ENCODE measurements at places on chromosomes 4 and X.

DNA sequence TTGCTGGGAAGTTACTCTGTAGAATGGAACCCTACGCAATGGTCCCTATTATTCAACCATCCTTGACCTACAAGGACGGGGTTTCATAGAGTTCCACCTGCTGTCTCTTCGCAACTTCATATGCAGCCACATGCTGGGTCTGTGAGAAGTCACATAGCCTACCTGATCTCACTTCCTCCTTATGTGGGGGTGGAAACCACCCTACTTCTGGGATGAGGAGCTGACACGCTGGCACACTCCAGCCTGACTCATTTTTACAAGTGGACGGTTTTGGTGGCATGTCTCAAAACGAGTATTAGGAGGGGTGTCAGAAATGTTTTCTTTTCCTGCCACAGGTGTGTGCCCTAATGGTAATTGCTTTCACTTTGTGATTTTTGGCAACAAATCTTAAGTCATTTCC is 36.8 kb upstream of the ARSD start:
- no peak for DNase-seq

GRCh38 chr4:6925357-6925836 is 15.8 kb downstream of the TBC1D14 start:
- DNase-seq, result no peak

DNA sequence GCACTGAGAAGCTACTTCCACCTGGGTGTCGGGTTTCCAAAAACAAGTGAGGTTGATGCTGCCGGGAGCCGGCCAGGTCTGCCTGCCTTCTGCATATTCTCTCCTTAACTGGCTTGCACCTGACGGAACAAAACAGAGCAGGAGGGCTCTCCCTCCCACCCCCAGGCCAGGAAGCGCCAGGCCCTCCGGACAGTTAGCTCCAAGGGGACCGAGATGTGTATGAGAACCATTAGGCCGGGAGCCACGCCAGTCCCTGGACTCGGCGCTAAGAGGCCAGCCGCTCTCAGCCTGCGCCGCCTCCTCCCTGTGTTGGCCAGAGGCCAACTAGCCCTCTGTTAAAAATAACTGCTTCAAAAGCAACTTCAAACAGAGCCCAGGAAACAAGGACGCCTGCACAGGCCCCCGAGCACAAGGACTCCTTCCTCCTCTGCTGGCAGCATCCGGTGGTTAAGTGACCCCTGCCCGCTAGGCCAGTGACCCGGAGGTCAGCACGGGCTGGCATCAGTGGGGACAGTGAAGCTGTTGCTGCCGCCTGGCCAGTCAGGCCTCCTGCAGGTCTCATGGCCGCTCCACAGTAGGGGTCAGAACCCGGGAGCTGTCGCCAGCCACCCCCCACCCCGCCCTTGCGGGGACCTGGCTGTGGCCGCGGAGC is 107.9 kb downstream of the ABLIM2 start:
- DNase-seq, result no peak

DNA sequence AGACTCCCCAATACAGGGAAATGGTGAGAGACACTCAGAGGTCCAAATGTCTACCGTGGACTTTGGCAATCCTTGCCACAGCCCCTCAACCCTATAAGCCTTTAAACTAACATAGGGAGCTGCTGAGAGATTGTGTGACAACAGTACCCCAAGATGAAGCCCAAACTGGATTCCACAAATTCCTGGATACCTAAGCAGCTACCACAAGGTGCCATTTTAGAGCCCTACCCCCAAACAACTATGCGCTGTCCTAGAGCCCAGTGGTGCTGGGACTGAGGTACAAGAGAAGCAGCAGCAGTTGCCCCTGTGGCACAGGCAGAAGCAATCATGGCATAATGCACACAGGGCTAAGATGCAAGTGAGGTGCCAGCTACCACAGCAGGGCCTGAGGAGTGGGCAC is 2.7 kb upstream of the TMPRSS11F start:
- no peak for DNase-seq

DNA sequence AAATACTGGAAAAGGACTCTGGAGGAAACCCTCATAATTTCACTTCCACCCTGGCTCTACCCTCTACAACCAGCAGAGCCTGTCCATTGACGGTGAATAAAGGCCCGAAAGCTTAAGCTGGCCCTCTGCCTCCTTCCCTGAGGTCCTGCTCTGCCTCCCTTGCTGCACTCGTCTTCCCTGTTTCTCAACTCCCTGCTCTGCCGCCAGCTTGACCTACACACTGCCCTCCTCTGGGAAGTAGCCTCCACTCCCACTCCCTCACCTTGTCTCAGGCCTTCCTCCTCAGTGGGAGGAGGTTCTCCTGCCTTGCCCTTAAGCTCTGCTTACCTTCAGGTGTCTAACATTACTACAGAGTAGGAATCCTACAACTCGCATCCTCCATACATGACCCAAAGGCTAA is 608.6 kb upstream of the NR3C2 start:
- no peak for DNase-seq

GRCh38 chr4:37827802-37828321 is 1.4 kb downstream of the PGM2 start:
- no peak for DNase-seq

- DNase-seq, result no peak
These were observed 112.4 kb downstream of the PSAPL1 start for GRCh38 chr4:7322166-7322991.

DNA sequence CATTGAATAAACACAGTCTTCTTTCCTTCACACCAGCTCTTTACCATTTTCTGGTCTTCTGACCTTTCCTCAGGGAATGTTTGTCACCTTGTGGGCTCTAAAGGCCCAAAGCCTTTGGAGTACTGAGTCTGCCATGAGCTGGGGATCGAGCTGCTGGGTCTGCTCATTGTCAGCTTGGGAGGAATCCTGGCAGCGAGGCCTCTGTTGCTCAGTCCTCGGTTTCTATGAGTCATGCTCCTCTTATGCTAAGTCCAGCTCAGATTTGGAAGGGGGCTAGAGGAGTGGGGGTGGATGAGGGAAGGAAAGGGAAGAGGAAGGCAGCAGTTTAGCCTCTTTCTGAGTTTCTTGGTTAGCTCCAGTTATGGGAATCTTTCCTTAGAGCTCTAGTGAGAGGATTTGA is 31.1 kb downstream of the NHSL2 start:
- DNase-seq, result no peak

DNA sequence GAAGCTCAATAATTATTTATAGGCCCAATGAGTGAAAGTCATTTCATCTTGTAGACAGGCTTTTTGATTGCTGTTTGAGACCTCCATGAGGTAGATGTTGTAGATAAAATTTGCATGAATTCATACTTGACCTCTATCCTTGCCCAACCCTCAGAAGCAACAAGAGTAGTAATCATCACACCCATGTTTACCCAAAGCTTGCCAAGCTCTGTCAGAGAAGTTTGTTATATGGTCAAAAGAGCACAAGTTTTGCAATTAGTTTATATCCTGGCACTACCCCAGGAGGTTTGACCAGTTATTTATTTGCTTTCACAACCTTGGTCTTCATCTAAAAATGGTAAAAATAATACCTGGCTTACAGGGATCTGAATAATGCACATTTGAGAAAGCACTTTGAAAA is 20.7 kb downstream of the ADH7 start:
- DNase-seq, result no peak

DNA sequence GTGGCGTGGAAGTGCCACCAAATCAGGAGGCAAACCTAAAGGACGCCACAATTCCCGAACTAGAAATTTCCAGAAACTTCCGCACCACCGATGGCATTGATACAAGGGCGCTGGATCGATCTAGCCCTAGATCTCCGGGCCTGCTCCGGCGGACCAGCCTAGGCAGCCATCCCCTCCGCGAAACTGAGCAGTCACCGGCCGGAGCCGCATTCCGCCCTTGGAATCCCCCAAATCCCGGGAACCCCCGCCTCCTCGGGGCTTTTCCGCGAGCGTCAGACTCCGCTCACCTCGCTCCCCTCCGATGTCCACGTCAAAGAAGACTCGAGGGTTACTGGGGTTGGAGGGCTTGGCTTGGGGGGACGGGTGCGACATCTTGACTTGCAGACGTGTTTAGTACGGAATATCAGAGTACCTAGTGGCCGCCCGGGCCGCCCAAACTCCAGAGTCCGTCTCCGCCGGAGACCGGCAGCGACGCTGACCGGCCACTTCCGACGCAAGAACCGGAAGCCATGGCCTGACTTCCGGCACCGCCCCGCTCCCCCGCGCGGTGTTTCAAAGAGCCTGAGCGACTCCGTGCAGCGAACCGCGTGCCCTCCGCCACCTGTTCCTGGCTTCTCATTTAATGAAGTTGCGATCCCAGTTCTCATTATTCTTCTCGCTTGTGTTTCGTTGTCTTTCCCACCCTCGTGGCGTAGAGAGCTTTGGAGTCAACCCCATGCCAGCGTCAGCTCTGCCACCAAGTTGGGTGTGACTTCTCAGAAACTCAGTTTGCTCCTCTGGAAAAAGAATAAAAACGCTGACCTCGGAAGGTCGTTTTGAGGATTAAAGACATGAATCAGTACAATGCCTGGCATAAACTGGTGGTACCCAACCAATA is at the start of gene PPID:
Gene PPID, minus strand, starts transcription at position 480 of the 877 bp plus-strand sequence. Its CDS starts 108 bp downstream, at position 372.
- DNase-seq, result peak; percentile 34

- DNase-seq, result no peak
These were observed 5.4 kb upstream of the FGG start for GRCh38 chr4:154617820-154618317.

- DNase-seq, result peak; percentile 52
These were observed 28.6 kb downstream of the HADH start for GRCh38 chr4:108018040-108018883.

DNA sequence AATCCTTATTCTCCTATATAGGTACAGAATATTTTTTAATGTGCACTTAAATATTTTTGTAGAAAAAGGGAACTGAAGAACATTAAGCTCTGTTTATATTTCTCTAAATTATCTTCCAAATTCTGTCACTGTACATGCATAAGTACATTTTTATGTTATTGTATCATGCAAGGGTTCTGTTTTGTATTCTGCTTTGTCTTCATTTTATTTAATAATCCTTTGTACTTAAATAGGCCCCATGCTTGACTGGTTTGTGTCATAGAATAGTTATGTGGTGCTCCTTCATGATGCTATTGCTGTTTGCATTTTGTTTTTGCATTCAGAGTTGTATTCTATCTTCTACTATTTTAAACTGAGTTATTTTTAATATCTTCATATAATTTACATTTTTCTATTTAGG is 111.9 kb upstream of the EDNRA start:
- DNase-seq, result no peak

- DNase-seq, result no peak
These were observed 53.6 kb downstream of the NSG1 start for GRCh38 chr4:4440333-4441061.

DNA sequence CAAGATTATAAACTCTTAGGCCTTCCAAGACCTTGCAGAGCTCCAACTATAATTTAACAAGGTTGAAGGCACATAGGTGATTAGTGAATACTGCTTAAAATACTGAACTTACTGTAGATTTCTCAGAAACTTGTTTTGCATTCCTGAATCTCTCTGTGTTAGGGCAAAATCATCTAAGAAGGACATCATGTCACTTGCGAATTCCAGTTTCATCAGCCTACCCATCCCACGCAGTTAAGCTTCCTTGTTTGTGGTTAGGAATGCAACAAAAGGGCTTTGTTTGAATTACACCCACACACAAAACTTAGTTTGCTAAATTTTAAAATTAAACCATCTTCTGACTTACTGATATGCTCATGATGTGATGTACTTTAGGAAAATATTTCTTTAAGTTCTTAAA is 174.0 kb downstream of the SOWAHB start:
- DNase-seq, result no peak

GRCh38 chr4:114209584-114209983 is 230.1 kb upstream of the ARSJ start:
- DNase-seq, result no peak

DNA sequence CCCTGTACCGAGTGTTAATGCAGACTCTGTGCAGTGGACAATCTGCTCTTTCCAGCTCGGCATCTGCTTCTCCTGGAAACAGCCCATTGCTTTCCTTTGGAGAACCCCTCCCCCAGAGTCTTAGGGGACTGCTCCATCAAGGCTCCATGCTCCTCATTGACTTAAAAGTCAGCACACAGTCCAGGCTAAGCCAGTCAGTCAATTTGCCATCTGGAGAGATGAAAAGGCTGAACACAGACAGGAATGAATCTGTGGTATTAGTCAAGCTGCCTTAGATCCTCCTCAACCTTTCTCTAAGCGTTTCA is 20.3 kb downstream of the ATP8A1 start:
- DNase-seq, result no peak

GRCh38 chr4:68249434-68249833 is 3.9 kb upstream of the TMPRSS11B start:
- no peak for DNase-seq

- no peak for DNase-seq
These were observed 20.9 kb downstream of the NELFA start for GRCh38 chr4:1987721-1988326.

DNA sequence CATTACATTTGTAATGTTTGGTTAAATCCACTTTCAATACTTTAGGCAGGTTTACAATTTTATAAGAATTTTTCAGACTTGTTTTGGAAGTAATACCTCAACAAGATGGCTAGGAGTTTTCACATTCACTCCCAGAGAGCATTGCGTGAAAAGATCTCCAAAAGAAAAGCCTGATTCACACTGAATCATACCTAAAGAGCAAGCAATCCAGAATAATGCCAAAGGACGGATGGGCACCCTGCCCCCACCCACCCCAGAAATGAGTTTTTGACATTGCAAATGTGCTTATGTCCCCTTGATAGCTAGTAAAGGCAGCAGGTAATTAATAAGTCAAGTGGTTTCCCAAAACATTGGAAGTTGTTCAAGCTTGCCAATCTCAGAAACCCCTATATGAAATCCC is 557.7 kb upstream of the TENM3 start:
- DNase-seq, result peak; percentile 51

DNA sequence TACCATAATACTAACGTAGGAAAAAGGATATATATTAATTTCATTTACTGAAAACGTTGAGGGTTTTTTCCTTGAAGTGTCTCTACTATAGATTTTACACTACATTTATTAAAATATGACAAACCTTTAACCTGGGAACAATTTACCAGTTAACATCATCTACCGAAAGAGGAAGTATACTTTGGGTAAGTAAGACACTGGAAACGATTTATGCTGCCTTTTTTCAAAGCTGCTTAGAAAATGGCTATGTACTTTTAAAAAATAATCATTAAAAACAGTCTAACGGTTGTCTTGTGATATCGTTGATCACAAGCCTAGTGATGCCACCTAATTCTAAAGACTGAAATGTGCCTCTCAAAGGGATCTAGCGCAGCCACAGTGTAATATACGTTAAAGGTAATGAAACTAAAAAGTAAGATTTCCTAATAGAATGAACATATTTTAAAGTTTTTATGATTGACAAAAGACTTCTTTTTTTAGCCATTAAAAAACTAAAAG is 50.4 kb downstream of the STX18 start:
- no peak for DNase-seq

GRCh38 chrX:99469439-99469838 is 940.6 kb downstream of the PCDH19 start:
- DNase-seq, result no peak

- no peak for DNase-seq
These were observed 36.7 kb upstream of the TLR3 start for GRCh38 chr4:186032259-186032658.

GRCh38 chr4:128517739-128518510 is 230.3 kb upstream of the PGRMC2 start:
- peak; percentile 95 for DNase-seq

GRCh38 chr4:139243448-139244365 is 36.3 kb downstream of the MGARP start:
- peak; percentile 94 for DNase-seq
